Suppressor macrophage treated with lipopolysaccharide for 1 hour (primary cell): ENCODE measurements at places on chromosomes 2 and 18.

DNA sequence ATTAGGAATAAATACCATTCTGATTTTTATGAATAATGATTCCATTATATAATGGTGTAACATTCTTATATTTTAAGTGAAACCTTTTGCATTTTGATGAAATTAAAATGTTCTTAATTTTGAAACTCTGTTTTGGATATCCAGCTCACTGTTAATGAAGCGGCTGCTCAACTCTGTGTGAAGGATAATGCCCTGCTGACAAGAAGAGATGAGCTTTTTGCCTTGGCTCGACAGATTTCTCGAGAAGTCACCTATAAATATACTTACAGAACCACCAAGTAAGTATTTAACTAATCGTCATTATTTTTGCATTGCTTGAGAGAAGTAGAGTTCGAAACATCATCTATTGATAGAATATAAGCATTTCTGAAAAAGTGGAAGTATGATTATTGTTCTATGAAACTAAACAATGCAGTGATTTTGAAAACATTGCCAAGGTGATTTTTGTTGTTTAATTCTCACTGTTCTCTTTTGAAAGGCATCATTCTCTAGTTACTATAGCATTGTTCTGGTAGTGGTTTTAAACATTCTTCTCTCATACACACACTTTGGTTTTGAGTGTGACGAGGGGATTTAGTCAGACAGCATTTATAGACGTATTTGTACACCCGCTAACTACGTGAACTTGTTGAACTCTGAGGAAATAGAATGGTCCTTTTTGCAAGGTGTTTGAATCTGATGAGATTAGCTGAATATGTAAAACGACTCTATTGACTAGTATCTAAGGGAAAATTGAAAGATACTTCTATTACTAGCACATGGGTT lies 21.5 kb downstream of the NAB1 start:
- no peak for DNase-seq

GRCh38 chr2:176356251-176356650 lies 87.0 kb downstream of the MTX2 start:
- no peak for DNase-seq

DNA sequence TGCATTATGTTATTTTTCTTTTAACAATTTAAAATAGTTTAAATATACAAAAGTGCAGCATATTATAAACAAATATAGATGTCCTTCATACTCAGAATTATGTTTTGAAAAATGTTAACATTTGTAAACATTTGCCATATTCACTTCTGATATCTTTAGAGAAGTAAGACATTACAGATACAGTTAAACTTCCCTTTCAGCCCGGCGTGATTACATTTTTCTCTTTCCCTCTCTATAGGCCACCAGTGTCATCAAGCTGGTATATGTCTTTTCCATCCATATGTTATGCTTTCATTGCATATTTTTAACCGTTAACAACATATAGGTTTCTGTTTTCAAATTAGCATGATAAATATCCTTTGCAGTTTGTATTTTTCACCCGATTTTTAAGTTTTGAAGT lies 27.1 kb downstream of the TTC39C start:
- DNase-seq, result peak; percentile 24

DNA sequence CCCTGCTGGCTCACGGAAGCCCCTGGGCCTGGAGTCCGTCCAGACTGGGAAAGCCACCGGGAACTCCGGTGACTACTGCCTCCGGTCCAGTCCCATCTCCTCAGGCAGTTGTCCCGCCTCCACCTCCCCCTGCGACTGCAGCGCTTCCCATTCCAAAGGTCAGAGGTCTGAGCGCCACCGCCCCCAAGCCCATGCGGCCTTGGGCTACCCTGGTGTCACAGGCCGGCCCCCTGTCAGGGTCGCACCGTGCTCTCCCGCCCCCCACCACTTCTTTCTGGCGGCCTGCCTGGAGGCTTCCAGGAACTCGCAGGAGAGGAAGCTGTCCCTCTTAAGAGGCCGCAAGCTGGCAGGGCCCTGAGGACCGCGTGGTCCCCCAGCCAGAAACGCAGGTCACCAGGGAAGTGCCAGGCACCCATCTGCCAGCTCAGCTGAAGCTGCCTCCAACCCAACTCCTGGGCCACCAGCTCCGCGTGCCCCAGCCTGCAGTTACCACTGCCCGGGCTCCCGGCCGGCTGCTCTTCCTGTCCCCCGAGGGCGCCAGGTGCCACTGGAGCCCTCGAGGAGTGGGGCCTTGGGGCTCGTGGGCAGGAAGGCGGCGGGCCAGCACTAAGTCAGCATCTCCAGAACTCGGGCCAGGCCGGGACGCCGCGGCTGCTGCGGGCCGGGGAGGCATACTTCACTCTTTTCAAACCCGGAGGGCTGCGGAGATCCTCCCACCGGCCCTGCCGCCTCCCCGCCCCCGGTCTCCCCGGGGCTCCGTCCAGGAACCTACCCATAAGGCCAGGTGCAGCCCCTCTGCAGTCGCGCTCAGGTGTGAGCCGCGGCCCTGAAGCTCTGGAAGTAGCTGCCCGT lies 83.3 kb upstream of the POMC start:
- peak; percentile 85 for DNase-seq

DNA sequence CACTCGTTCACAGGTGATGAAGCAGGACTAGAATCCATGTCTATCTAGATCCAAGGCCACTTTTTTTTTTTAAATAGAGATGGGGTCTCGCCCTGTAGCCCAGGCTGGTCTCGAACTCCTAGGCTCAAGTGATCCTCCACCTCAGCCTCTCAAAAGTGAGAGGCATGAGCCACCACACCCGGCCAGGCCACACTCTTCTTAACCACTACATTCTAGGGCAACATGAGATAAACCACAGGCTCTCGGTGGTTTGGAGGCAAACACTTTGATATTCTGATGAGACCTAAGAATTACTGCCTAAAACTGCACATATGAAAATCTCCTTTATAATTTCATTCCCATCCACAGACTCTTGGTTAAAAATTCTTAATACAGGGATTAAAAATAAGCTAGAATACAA lies 51.8 kb downstream of the USP34 start:
- no peak for DNase-seq

- DNase-seq, result peak; percentile 50
These were observed 218.7 kb upstream of the PIEZO2 start for GRCh38 chr18:11368020-11368419.

- peak; percentile 95 for DNase-seq
These were observed 150.1 kb downstream of the ANTXR1 start for GRCh38 chr2:69163109-69163508.

DNA sequence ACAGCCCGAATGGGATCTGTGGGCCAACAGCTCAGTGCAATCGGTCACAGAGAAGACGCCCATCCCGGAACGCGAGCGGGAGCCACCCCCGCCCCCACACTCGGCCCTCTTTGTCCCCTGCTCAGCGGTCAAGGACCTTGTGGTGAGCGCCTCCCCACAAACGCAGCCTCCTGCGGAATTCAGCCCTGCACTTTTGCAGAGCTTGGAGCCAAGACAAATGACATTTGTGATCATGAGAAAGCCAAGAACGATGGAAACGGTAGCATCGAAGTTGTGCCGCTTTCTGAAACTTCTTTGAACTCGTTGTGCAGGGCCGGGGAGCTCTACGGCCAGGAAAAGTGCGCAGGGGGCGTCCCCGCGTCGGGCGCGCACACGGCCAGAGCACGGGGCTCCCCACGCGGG lies 6.7 kb upstream of the SALL3 start:
- no peak for DNase-seq

- peak; percentile 25 for DNase-seq
These were observed 69.6 kb upstream of the CREB1 start for GRCh38 chr2:207459990-207460757.

DNA sequence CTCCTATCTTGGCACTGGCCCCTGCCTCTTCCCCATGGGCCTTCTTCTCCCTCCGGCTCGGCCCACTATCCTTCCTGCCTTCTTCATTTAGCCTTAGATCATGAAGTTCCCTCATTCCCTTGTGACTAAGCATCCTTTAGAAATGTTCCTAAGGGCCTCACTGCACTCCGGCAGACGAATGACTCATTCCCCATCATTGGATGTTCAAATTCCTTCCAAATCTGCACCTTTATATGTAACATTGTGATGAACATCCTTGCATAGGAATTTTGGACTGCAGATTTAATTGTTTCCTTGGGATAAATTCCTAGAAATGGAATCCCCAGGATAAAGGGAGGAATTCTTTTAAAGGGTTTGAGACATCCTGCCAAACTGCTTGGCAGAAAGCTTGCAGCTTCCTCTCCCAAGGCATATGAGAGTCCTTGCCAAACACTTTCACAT lies 19.0 kb downstream of the CRACDL start:
- no peak for DNase-seq

DNA sequence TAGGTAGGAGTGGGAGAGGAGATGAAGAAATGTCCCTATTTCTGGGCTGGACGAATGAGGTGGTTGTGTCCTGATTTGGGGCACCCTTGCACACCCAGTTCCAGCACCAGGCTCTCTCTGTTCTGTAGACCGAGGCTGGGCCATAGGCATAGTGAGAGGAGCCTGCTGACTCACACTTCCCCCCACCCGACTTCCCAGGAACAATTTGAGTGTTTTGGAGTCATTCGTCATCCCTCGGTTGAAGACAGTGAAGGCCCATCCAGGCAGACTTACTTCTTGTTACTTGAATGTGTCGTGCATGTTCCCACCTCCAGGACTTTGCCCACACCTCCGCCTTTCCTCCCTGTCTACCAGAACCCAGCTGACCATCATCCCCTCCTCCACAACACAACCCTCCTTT lies 179.1 kb downstream of the HAUS1 start:
- no peak for DNase-seq
